ENCODE measurements at places on chromosomes 2 and 18.

- no peak for DNase-seq
These were observed 18.5 kb upstream of the EFR3B start for GRCh38 chr2:25023333-25023732.

DNA sequence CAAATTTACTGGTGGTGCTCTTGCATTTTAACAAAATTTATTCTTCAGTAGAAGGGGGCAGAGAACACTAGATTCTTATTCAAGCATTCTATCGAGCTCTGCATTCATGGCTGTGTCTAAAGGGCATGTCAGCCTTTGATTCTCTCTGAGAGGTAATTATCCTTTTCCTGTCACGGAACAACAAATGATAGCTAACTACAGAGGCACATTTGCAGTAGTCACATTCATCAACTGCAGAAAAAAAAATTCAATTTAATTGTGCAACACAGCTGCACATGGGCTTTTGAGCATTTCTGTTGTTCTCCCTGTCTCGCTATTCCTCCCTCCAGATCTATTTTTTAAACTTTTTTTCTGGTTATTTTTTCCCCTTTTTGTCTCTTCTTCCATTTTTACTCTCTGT is 13.0 kb upstream of the DLX1 start:
- DNase-seq, result no peak

GRCh38 chr2:173644146-173644545 is 289.5 kb downstream of the CDCA7 start:
- DNase-seq, result no peak

- peak; percentile 57 for DNase-seq
These were observed 305.0 kb upstream of the ERBB4 start for GRCh38 chr2:212843409-212844199.

GRCh38 chr2:51595836-51596235 is 563.9 kb upstream of the NRXN1 start:
- no peak for DNase-seq

- no peak for DNase-seq
These were observed 51.4 kb upstream of the EML6 start for GRCh38 chr2:54671875-54672589.

DNA sequence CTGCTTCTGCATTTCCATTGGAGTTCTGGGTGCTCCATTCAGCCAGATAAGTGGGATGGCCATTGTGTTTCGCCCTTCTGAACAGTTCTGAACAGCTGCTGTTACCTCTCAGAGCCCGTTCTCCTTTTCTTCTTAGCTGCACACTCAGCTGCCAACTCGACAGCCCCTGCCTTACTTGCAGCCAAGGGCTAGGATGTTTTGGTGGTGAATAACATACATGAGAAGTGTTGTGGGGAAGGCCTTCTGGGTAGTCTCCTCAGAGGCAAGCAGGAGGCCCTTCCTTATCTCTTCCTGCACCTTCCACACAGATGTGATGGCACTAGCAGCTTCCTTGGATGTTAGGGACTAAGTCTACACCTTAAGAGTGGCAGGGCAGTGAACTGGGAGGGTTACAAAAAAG is 138.4 kb upstream of the NOSTRIN start:
- no peak for DNase-seq

- no peak for DNase-seq
These were observed 70.1 kb downstream of the NOL10 start for GRCh38 chr2:10619643-10620042.

DNA sequence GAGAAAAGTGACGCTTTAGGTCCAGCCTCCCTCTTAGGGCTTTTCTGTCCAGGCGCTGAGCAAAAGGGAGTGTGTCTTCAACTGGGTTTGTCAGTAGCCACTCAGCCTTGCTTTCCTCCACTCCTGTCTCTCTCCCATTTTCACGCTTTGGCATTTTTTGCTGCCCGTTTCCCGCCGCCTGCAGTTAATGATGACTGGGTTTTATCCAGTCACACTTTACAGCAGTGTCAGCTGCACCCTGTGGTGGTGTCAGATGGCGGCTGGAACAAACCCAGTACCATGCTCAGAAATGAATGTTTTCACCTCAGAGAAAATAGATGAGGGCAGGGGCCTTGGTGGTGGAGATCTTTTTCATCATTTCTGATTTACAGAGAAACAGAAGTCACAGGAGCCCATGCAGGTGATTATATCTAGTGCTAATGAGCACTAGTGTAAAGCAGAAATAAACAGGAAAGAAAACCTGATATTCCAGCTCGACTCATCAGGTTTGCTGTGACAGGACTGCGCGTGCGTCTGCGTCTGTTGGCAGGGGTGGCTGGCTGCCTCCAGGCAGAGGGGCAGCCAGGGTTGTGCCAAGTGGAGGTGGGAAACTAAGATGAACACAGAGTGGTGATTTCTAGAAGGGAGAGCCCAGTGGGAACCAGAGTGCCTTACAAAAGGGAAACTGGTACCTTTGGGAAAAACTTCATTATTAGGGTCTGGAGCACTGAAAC is 139.9 kb downstream of the TANC1 start:
- DNase-seq, result no peak

DNA sequence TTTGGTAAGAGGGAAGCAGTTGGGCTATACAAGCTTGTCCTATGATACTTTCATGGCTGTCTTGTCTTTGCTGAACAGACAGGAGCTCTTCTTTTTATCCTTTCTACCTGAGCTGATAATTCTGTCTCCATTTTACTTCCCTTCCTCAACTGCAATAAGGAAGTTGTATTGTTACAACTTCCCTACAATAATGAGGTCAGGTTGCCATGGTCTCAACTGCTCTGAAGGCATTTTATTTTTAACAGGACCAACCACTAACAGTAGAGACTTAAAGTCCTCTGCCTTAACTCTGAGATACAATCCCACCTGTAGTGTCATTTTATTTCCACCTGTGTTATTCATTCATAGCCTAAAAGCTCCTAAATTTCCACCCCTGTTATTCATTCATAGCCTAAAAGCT is 118.6 kb upstream of the PGAP1 start:
- no peak for DNase-seq

DNA sequence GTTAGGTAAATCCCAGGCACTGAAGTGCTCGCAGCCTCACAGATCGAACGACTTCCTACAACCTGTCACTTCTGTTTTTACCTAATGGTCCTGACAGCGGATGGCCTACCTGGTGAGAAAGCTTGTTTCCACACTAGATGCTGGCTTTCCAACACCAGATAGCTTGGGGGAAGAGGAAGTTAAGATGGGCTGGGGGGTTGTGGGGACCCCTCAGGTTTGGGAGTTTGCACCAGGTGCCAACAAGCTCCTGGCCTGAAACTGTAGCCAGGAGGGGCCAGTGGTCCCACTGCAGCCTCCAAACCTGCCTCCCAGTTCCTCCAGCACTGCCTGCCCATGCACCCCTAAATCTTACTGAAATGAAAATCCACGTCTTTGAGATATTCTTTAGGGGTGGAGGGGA is 3.9 kb downstream of the TMEM185B start:
- no peak for DNase-seq

DNA sequence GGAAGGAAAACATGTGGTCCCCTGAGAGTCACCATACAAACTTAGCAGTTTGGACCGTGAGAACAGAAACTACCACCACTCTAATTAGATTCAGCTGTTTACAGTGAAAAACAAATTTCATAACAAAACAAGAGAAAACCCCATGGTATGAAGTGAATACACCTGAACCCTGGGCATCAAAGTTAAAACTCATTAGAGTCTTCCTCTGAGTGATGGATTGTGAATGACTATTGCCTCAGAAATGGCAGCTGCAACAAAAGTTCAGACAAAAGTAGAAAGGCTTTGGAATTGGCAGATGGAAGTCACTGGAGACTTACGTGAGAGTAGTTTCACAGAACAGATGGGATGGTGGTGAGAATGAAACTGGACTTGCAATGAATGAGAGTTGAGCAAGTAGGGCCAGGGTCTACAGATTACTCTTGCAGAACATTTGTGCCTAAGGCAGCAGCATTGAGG is 98.0 kb downstream of the AAK1 start:
- DNase-seq, result no peak

DNA sequence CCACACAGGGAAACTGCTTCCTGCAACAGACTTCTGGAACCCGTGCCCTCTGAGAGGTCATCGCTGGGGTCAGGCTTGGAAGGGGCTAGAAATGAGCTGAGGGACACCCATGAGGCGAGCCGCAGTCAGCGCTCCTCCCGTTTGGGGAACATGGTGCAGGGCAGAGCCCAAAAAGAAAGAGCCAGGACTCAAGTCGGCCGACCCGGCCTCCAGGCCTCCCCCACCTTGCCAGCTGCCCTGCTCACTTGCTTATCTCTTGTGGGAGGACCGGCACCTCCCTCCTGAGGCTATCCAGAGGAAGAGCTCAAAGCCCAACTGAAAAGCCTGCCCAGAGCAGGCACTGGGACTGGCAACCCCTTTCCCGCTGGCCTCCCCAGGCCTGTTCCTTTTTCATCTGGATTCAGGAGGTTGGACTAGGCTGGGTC is 43.6 kb downstream of the SCTR start:
- DNase-seq, result no peak

DNA sequence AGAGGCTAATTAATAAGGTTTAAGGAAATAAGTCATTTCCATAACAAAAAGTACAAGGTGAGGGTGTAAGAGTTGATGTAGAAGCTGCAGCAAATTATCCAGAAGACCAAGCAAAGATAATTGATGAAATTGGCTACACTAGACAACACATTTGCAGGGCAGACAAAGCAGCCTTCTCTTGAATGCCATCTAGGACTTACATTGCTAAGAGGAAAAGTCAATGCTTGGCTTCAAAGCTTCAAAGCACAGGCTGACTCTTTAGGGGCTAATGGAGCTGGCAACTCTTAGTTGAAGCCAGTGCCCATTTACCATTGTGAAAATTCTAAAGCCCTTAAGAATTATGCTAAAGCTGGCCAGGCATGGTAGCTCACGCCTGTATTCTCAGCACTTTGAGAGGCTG is 728.6 kb upstream of the KLHL29 start:
- no peak for DNase-seq

GRCh38 chr2:28613186-28613585 is 117.3 kb downstream of the PLB1 start:
- DNase-seq, result no peak

- no peak for DNase-seq
These were observed 164.1 kb upstream of the CCDC68 start for GRCh38 chr18:55123361-55123760.

DNA sequence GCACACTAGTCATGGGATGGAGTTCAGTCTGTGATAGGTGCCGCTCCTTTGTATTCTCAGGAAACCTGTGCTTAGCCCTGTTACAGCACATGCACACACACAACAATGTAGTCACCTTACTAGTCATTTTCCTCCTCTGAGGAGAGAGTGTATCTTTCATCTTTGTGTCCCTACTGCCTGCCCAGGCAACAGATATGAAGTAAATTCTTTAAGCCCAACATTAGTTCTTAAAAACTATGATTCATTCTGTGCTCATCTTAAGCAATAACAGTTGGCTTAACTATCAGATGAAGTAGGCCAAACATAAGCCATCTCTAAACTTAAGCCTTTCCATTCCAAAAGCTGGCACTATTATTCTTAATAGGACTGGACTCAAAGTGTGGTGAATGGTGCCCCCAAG is 186.5 kb downstream of the LNPK start:
- peak; percentile 37 for DNase-seq

DNA sequence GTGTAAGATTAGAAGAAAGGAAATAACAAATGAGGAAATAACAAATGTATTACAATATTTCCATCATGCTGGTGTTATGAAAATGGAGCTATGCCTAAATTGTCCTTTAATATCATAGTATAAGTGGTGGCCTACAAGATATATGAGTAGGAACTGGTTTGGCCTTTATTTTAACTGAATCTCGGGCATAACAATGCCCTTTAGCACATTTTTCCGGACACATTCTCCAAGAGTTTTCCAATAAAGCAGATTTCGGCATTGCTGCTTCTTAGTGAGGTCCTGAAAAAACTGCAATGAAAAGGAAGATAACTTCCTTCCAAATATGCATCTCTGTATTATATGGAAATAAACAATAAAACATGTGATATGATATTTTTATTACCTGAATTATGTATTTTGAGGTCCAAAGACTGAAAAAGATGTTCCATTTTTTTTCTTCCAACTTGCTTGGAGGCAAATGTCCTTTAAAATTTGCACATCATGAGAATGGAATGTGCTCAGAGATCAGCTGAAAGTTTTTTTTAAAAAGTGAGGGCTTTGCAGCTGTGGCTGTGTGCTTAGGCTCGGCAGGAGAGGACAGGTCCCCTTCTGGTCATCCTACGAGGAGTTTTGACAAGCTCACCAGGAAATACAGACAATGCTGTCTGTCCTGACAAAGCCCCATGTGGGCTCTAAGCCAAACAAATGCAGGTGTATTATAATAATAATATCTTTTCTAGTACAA is 132.3 kb upstream of the RND3 start:
- DNase-seq, result no peak

DNA sequence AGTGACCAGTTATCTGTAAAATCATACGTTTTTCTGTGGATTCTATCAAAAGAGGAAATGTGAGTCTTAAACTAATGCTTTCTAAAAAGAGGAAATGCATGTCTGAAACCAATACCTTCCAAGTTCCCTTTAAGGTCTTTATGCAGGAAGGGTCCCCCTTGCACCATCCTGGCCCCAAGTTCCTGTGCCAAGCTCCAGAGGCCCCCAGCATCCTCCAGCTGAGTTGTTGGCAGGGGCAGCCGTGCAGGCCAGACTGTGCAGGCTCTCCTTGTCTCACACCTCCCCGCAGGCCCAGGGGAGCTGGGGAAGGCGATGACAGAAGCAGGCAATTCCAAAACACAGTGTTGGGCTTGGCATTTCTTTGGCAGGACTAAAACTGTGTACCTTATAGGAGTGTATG is 39.2 kb downstream of the DPYSL5 start:
- no peak for DNase-seq

DNA sequence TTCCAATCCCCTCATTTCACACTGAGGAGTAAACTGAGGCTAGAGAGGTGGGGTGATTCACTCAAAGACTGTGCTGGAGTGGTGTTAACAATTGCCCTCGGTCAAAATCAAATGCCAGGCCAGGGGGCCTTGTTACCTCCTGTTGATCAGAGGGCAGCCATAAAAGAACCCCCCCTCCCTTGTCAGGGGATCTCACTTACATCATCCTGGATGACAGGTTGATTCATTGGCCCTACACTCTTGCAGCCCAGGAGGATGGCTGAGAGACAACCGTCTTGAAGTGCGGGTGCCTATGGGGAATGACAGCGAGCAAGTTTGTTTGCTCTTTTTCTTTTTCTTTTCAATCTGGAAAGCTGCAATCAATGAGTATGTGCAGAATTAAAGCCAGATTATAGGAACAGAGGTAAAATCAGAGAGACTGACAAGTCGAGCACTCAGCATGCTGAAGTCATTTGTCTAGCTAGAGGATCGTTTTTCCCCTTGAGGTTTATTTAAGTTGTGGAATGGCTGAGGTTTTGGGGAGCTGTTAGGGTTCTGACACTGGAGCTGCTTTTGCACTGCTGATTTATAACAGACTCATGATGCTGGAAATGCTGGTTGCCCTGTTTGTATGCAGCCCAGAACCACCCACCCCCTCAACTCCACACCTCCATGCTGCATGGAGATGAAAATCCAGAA is 26.4 kb upstream of the NRP2 start:
- no peak for DNase-seq

DNA sequence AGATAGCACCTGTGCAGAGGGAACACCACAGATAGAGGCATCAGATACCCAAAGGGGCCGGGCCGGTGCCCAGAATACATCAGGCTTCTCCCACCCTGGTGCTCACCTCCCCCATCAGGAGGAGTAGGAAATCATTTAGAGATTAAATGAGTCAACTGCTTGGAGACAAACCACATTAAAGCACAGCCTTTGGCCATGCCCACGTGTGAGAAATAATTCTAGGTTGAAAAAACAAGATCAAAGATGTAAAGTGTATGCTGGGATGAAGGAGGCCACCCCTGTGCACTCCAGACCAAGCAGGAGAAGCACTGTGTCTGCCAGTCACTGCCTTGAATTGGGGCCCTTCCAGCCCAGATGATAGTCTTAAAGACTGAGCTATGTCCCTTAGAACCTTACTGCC is 152.8 kb upstream of the ACAA2 start:
- DNase-seq, result no peak

GRCh38 chr18:515156-515815 is 14.8 kb upstream of the COLEC12 start:
- no peak for DNase-seq
